ENCODE measurements at places on chromosomes 3 and 15.

- DNase-seq: no peak
Observed at GRCh38 chr3:10485380-10485779, 20.0 kb downstream of the ATP2B2 start.

DNA sequence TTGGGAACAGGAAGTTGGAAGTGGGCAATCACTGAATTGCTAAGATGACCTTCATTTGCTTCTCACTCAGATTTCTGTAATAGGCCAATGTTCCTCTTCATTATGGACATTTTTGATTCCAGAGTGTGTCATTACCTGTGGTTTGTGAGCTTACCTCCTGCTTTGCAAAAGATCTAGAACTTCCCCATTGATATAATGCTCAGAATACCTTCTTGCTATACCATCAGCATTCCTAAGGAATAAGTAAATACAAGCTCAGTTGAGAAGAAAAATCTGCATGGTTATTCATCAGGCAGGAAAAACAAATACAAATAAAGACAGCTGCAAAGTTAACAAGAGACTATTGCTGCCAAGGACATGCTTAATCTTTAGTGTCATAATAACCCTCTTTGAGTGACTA lies 5.6 kb upstream of the RPL14 start:
- no peak for DNase-seq

DNA sequence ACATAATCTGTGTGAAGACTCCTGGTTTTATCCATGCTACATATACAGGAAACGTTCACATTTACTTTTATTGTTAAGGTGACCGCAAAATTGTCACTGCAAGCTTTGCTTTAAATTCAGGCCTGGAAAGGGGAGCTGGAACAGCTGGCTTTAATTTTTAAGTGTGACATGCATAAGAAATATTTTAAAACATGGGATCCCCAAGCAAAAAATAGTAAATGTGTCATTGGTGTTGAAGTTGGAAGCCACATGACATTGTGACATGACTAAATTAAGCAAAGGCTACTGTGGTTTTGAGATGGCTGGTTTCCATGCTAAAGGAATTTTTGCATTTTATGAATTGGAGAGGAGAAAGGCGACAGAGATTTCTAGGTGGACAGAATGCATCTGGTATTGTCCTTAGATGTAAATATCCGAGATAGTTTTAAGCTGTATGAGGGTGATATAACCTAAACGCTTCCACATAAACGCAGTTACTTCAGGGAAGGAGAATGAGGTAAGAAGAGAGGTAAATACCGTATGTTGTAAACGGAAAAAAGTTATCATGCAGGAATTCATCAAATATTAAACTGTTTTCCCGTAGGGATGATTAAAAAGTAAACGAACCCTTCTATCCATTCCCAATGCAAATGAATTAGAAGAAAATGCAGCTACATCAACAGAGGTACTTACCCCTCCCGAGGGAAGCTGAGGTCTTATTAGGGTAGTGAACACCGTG lies 927 bp upstream of the FYTTD1 start:
- DNase-seq: no peak

GRCh38 chr15:65623103-65623502 lies 1.4 kb downstream of the SLC24A1 start:
- no peak for DNase-seq

- no peak for DNase-seq
Observed at GRCh38 chr3:120284747-120285507, at the start of gene GPR156. TSS of gene GPR156 (minus strand) at chr3:120285222. CDS start at chr3:120244098, 41,124 bp downstream.

- DNase-seq: peak; percentile 64
Observed at GRCh38 chr15:43826508-43827341, at the start of gene WDR76. TSS of gene WDR76 (plus strand) at chr15:43827002. CDS start at chr15:43827033, 31 bp downstream.

Measured in DMS79 treated with DMSO at 0.1 percent for 48 hours (cell line).